Naive B cell (primary cell): ENCODE measurements at places on chromosomes 5 and 9.

GRCh38 chr5:97544240-97544639 is 361.2 kb upstream of the RIOK2 start:
- no peak for DNase-seq

- DNase-seq, result no peak
These were observed 475.1 kb upstream of the WWC1 start for GRCh38 chr5:167816354-167816753.

DNA sequence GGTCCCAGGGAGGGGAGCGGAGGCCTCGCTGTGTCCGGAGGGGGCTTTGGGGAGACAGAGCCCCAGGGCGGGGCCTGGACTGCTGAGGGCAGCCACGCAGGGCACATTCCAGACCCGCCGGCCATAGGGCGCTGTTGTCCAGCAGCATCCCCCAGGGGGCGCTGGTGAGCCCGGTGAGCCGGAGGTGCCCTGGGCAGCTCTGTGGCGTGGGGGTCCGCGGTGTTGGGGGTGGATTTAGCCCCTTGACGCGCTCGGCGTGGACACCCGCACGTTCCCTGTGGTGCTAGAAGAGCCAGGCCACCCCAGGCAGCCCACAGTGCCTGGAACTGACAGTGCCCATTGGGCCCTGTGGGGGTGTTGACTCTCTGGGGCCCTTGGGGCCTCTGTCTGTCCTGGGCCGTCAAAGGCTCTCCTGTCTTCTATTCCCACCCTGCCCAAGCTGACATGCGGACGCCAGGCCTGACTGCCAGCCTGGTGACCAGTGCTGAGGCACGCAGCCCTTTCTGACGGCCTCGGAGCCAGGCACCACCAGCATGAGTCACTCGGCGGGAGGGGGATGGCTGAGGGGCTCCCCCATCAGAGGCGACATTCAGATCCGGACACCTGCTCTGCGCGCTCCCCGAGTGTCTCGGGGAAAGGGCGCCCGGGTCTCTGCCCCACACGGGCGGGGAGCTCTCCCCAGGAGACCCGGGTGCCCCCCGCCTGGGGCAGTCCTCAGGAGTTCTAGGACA is 23.9 kb downstream of the TPPP start:
- peak; percentile 21 for DNase-seq

DNA sequence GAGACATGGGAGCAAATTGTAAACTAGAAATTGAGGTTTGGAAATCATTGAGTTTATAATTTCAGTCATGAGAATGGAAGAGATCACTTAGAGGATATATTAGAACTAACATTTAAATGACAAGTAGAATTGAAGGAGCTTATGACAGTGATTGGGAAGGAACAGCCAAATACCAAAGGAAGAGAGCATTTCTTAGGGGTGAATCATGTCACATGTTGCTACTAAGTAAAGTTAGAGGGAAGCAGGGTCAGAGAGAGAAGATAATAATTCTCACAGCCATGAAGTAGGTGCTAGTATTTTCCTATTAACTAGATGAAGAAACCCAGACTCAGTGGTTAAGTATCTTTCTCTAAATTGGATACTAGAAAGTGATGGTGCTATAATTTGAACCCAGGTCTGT is 59.3 kb downstream of the COMMD10 start:
- no peak for DNase-seq

GRCh38 chr5:135359374-135360165 is 39.5 kb downstream of the MACROH2A1 start:
- DNase-seq, result no peak

- DNase-seq, result no peak
These were observed 2.8 kb downstream of the CKS2 start for GRCh38 chr9:89313842-89314241.

DNA sequence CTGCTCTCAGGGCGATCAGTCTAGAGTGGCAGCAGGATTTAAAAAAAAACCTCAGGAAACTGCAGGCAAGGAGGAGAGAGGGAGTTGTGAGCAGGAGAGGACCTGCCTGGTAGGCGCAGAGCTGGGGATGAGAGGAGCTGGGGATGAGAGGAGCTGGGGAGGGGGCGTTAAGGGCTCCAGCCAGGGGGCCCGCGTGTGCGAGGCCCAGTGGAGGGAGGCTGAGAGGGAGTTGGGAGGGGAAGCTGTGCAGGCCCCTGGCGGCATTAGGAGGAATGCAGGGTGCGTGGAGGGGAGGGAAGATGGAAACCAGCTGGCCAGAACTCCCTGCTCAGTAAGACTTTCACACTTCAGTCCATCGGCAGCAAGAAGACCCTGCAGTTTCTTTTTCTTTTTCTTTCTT is 45.2 kb upstream of the HMCN2 start:
- no peak for DNase-seq

DNA sequence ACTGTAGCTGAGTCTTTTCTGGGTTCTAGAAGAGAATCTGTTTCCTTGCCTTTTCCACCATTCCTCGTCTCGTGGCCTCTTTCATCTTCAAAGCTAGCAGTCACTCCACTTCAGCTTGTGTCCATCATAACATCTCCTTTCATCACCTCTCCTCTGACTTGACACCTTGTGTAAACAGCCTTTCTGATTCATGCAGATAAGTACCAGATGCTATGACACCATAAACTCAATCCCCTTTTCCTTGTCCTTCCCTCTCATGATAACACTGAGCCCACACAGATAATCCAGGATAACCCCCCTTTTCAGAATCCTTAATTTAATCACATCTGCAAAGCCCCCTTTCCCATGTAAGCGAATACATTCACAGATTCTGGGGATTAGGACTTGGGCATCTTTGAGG is 95.5 kb downstream of the SNX24 start:
- no peak for DNase-seq

- no peak for DNase-seq
These were observed 19.8 kb downstream of the SLC6A18 start for GRCh38 chr5:1244976-1245375.

DNA sequence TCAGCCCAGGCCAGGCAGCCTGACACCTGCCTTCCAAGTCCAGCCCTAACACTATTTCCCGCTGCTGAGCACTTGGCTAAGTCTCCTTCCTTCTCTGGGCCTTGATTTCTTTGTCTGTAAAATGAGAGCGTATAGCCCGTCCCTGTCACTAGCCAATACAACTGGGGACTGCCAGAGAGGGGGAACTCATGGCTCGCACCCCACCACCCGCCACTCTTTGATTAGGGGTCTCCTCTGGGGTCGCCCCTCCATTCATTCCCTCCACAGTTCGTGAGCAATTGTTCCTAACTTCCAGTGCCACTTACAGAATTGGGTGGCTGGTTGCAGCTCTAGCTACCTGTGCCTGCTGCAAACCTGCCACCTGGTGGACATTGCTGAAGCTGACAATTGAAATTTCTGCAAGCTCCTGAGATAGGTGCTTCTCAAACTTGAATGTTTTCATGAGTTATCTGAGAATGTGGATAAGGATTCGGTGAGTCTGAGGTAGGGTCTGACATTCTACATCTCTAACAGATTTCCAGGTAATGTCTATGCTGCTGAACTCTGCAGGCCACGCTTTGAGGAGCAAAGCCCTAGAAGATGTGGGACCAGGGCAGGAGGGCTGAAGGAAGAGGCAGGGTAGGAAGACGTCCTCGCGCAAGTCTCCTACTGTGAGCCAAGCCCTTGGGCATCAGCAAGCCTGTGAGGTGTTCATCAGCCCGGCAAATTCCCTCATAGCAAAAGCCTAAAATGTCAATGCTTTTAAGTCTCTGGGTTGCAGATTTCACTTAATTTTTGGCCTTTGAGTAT is 13.3 kb upstream of the RECK start:
- peak; percentile 55 for DNase-seq

- DNase-seq, result no peak
These were observed 256.9 kb upstream of the TUSC1 start for GRCh38 chr9:25935188-25935587.

- no peak for DNase-seq
These were observed 26.2 kb downstream of the TRIM32 start for GRCh38 chr9:116713271-116713670.

- DNase-seq, result no peak
These were observed 71.4 kb upstream of the PHYKPL start for GRCh38 chr5:178304016-178304415.

DNA sequence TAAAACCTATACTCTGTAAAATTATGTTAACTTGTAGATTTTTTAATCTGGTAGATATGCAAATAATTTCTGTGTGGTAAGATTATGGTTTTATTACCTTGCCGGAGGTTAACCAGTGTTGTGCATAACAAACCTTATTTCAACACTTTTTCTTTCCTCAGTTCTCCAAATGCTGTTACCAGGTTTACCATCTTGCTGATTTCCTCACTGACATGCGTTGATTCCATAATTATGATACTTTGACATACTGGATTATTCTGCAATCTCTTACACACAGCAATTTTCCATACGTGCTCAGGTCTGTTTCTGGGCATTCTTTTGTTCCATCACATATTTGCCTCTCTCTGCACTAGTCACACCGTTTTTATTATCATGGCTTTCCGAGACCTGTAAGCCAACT is 77.6 kb downstream of the TTC39B start:
- DNase-seq, result no peak

DNA sequence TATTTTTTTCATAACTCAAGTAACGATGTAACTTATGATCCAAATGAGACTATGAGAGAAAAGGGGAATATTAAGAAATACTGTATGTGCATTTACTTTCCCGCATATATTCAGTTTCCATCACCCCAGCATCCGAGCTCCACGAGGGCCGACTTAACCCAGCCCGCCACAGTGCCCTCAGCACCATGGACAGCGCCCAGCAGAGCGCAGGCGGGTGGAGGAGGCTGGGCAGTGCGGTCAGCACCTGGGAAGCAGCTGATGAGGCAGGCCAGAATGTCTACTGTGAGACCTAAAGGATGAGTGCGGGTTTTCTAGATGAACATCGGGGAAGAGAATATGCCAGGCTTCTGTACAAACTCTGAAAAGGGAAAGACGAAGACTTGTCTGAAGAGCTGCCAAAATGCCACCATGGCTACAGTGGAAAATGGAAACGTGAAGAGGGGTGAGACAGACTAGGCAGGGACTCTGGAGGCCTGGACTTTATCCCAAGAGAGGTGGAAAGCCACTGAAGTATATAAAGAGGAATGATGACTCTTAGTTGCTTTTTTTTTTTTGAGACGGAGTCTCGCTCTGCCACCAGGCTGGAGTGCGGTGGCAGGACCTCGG is 34.5 kb upstream of the MED27 start:
- DNase-seq, result no peak

DNA sequence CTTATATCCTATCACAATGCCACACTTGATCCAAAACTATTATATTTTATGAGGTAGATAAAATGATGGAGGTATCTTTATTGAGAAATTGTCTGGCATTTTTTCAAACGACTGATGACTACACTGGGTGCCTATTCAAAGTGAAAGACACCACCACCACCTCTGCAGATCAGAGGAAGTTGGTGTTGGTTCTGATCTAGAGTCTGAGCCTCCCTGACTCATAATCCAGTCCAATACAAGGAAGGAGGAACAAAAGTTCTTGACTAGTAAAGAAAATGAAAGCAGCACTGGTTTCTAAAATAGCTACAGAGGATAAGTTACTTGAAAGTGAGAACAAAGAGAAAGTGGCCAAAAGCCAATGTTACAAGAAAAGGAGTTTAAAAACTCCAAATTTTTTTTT is 139.9 kb downstream of the RFX3 start:
- no peak for DNase-seq

DNA sequence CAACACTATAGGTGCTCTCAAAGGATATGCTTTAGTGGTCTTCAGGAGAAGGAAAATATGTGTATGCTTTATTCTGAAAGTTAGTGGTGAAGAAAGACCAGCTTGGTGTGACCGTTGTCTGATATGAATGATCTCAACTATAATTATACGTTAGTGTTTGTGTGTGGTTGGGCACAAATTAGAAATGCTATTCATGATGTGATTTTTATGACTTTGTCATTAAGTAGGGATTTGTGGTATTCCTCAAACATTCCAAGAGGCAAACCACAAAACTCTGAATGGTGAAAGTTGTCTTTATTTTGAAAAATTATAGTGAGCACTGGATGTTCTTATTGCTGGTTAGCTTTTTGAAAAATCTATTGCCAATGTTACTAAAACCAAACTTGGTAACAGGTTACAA is 6.2 kb upstream of the F2R start:
- no peak for DNase-seq

DNA sequence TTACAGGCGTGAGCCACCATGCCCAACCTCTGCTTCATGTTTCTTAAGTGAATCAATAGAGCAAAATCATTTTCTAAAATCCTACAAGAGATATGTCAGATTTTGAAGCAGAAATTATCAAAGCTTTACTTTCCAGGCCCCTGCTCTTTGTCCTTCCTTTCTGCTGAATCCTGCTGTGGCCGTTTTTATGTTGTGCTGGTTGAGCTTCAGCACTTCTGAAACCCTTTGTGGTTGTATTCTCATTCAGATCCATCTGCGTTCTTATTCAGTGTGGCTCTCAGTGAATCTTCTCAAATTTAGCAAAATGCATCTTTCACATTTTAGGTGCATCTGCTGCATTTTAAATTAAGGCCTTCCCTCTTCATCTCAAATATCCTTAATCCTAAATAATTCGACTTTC is 26.0 kb downstream of the JMY start:
- DNase-seq, result no peak

DNA sequence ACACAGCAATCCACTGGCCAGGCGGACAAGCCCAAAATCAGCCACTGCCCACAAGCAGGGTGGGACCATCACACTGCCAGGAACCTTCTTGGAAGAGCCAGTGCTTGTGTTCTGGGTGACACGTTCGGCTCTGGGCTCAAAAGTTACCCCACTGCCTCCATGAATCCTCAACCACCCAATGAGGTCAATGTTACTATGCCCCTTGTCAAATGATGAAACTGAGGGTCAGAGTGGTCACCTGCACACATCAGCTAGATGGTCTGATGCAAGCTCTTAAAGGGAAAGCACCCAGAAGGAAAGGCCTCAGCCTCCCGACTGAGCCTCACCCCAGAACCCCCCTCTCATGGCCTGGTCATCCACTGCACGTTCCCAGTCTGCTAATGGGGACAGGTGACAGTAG is 114.8 kb downstream of the VAV2 start:
- DNase-seq, result no peak

DNA sequence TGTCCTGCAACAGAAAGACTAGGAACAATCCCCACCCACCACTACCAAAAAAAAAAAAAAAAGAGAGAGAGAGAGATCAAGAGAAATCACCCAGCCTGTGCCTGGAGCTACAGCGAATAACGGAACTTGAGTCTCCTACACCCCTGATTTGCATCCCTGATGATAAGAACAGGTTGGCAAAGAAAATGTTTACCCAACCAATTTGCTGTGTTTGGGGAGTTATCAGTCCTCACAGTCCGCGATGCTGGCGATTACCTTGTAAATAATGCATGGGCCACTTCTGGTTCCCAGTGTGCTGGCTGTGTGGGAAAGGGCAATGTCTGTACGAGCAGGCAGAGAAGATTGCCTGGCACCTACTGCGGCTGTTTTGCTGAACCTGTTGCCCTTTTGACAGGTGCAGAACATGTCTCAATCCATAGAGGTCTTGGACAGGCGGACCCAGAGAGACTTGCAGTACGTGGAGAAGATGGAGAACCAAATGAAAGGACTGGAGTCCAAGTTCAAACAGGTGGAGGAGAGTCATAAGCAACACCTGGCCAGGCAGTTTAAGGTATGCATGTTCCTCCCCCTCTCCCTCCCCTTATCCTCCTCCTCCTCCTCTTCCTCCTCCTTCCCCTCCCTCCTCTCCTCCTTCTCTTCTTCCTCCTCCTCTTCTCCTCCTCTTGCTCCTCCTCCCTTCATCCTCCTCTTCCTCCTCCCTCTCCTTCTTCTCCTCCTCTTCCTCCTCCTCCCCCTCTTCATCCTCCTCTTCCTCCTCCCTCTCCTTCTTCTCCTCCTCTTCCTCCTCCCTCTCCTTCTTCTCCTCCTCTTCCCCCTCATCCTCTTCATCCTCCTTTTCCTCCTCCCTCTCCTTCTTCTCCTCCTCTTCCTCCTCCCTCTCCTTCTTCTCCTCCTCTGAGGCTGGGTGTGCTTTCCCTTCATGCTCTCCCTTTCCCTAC is 8.3 kb downstream of the OLFM1 start:
- no peak for DNase-seq
